PC-3 (cell line): ENCODE measurements at places on chromosomes 7 and 10.

DNA sequence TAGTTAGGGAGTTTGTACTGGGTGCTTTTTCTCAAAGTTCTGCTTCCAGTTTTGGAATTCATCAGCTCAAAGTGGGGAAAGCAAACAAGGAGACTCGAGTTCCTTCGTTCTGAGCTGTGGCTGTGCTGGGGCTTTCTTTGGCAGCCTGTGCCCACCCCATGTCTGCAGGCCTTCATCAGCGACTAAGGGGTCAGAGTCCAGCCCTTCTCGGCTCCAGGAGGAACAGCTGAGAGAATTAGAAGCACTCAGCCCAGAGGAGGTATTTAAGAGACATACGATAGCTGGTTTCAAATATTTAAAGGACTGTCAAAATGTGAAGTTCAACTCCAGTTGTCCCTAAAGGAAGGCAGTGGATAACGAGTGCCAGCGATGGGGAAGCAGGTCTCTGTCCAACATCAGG lies 41.3 kb downstream of the SH3PXD2A start:
- H3K4me3 ChIP-seq = no peak overlapping the region
- no peak overlapping the region for H3K27ac ChIP-seq
- H3K27me3 ChIP-seq = no peaks in the 10 kb centered on the region
- no peak for DNase-seq
- no peaks in the 10 kb centered on the region; the same call in 1 of the 2 replicates for H3K4me1 ChIP-seq
- H3K36me3 ChIP-seq = no peaks in the 10 kb centered on the region

GRCh38 chr7:68828575-68828974 lies 769.7 kb upstream of the AUTS2 start:
- H3K27ac ChIP-seq = no peak overlapping the region
- H3K27me3 ChIP-seq = no peaks in the 10 kb centered on the region
- H3K4me1 ChIP-seq = no peaks in the 10 kb centered on the region
- H3K4me3 ChIP-seq = no peak overlapping the region
- DNase-seq = no peak

- no peak for DNase-seq
- no peak overlapping the region for H3K27ac ChIP-seq
- peaks cover 11% of the 10 kb centered on the region; the same call in 1 of the 2 replicates for H3K27me3 ChIP-seq
- H3K4me3 ChIP-seq = no peak overlapping the region
- no peaks in the 10 kb centered on the region for H3K36me3 ChIP-seq
- no peaks in the 10 kb centered on the region for H3K4me1 ChIP-seq
Observed at GRCh38 chr7:128924707-128925588, 12.8 kb upstream of the IRF5 start.

- no peak overlapping the region for H3K4me3 ChIP-seq
- H3K27ac ChIP-seq = no peak overlapping the region
- H3K27me3 ChIP-seq = no peaks in the 10 kb centered on the region
- no peaks in the 10 kb centered on the region; the same call in 1 of the 2 replicates for H3K36me3 ChIP-seq
- H3K4me1 ChIP-seq = no peaks in the 10 kb centered on the region
Observed at GRCh38 chr10:16779384-16779915, 37.8 kb downstream of the RSU1 start.

GRCh38 chr7:15335390-15335789 lies 226.4 kb downstream of the AGMO start:
- DNase-seq = no peak
- H3K27ac ChIP-seq = no peak overlapping the region
- no peak overlapping the region for H3K4me3 ChIP-seq
- no peaks in the 10 kb centered on the region for H3K4me1 ChIP-seq
- H3K36me3 ChIP-seq = no peaks in the 10 kb centered on the region
- no peaks in the 10 kb centered on the region for H3K27me3 ChIP-seq

DNA sequence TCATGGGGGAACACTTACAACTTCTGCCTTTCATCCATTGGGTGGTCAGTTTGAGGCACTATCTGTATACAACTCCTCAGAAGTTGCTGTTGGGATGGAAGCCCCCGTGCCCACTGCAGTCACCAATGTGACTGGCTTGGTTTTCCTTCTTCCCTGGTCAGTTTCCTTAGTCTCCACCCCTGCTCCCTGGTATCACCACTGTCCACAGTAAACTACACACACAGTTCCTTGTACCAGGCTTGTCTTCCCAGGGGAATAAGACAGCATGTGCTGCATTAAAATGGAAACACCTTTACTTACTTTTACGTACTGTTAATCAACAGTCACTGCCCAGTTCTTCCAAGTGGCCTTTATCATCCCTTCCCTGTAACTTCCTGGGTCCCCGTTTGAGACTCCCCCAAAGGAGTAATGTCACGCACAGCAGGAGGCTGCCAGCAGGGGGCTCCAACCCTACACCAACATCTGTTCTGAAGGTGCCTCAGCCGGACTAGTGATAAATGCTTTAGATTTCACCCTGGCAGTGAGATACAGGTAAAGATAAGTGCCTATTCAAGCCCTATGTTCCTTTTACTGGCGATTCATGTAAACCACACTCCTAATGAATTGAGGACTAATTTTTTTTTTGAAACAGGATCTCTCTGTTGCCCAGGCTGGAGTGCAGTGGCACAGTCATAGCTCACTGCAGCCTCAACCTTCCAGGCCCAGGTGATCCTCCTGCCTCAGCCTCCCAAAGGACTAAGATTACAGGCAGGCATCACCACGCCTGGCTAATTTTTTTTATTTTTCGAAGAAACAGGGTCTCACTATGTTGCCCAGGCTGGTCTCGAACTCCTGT lies 45.3 kb upstream of the PIK3AP1 start:
- H3K27ac ChIP-seq = no peak overlapping the region
- peak; percentile 66 for DNase-seq

- DNase-seq = no peak
- no peak overlapping the region for H3K4me3 ChIP-seq
- H3K4me1 ChIP-seq = no peaks in the 10 kb centered on the region
- H3K27me3 ChIP-seq = peaks cover 26% of the 10 kb centered on the region
- H3K27ac ChIP-seq = no peak overlapping the region
- H3K36me3 ChIP-seq = no peaks in the 10 kb centered on the region
Observed at GRCh38 chr10:75613685-75614504, 182.5 kb downstream of the LRMDA start.

DNA sequence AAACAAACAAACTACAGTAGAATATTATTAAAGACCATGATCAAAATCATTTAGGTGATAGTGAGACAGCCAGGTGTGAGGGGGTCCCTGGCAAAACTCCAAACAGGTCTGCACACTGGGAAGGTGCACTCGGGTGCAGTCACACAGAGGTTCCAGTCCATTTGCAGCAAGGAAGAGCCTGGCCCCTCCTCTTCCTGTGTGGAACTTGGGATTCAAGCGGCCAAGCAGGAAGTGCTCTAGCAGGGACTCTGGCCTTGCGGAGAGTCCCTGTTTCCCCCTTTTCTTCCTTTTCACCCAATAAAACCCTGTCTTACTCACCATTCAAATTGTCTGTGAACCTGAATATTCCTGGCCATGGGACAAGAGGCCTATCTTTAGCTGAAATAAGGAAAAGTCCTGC lies 181.8 kb downstream of the LRRTM3 start:
- no peaks in the 10 kb centered on the region for H3K36me3 ChIP-seq
- no peaks in the 10 kb centered on the region for H3K4me1 ChIP-seq
- no peak overlapping the region for H3K27ac ChIP-seq

DNA sequence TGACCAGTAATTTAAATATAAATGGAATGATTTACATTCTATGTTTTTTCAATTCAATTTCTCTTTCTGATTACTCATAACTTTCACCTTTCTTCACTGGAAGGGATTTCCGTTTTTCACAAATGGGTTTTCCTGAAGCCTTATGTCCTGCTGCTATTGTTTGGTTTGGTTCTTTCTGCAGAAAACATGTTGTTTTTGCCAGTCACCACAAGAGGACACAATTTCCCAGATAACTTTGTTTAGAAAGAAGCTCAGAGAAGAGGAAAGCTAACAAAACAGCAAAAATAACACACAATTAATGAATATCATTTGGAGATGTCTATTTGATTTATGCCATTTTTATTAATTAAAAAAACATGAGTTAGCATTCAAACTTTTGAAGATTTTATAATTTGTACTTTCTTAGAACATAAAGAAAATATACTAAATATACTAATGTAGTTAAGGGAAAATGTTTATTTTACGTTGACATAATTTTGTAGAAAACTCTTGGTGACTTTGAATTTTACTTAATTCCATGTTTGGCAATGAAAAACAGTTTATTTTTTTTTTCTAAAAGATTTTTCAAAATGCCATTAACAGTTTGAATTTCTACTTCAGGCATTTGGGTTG lies 4.6 kb upstream of the TWIST1 start:
- H3K27me3 ChIP-seq = no peaks in the 10 kb centered on the region
- no peak overlapping the region for H3K27ac ChIP-seq
- no peaks in the 10 kb centered on the region for H3K4me1 ChIP-seq
- H3K4me3 ChIP-seq = no peak overlapping the region

- H3K36me3 ChIP-seq = no peaks in the 10 kb centered on the region
- no peaks in the 10 kb centered on the region for H3K27me3 ChIP-seq
- H3K27ac ChIP-seq = no peak overlapping the region
Observed at GRCh38 chr10:122640921-122641320, 58.7 kb downstream of the C10orf120 start.

GRCh38 chr7:149220534-149220933 lies 18.9 kb upstream of the ZNF212 start:
- peak; percentile 53 for DNase-seq
- H3K27ac ChIP-seq = peak overlapping the region; percentile 26; the same call in 1 of the 2 replicates
- no peak overlapping the region for H3K4me3 ChIP-seq
- no peaks in the 10 kb centered on the region for H3K27me3 ChIP-seq
- 0 out of 2 replicates have a peak, but pooled peaks cover 4% of the 10 kb centered on the region for H3K4me1 ChIP-seq
- peaks cover 29% of the 10 kb centered on the region for H3K36me3 ChIP-seq

GRCh38 chr7:24466168-24466768 lies 107.0 kb upstream of the PALS2 start:
- H3K27me3 ChIP-seq = peaks cover 26% of the 10 kb centered on the region
- no peak overlapping the region for H3K4me3 ChIP-seq
- no peaks in the 10 kb centered on the region for H3K4me1 ChIP-seq

GRCh38 chr7:127897704-127898454 lies 133.4 kb downstream of the LRRC4 start:
- H3K4me1 ChIP-seq = peaks cover 11% of the 10 kb centered on the region
- H3K36me3 ChIP-seq = peaks cover 4% of the 10 kb centered on the region; the same call in 1 of the 2 replicates
- no peak overlapping the region for H3K4me3 ChIP-seq
- DNase-seq = peak; percentile 12

DNA sequence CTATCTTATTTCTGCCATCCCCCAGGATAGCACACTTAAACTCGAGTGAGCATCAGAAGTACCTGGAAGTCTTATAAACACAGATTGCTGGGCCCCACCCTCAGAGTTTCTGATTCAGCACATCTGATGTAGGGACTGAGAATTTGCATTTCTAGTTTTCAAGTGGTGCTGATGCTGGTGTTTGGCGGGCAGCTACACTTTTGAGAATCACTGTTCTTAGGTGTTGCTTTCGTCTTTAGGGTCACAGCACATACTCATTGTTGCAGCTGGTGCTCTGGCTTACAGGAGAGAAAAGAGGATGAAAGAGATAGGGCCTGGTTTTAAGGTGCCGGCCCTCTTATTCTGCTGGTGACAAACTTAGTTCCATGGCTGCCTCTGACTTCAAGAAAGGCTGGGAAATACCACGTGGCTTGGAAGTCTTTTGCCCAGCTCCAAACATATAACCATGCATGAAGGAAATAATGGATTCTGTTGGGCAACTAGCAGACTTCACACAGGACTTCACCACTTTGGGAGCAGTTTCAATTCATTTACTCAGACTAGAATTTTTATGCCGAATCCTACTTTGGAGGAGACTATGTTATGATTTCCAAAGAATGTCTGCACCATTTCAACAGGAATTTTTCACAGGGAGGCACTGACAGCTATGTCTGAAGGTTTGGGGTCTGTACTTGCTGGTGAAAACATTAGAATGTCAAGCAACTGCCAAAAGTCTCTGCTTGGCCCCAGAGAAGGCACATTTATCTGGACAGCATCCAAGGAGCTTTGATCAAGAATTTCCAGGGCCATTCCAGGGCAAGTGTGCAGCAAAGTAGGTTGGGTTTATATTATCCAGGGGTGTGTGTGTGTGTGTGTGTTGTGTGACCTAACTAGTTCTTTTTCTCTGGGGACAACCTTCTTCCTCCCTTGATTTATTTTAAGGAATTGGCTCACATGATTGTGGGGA lies 6.9 kb upstream of the MINDY4 start:
- no peak for DNase-seq
- H3K27ac ChIP-seq = no peak overlapping the region
- no peaks in the 10 kb centered on the region for H3K4me1 ChIP-seq
- no peaks in the 10 kb centered on the region for H3K36me3 ChIP-seq

DNA sequence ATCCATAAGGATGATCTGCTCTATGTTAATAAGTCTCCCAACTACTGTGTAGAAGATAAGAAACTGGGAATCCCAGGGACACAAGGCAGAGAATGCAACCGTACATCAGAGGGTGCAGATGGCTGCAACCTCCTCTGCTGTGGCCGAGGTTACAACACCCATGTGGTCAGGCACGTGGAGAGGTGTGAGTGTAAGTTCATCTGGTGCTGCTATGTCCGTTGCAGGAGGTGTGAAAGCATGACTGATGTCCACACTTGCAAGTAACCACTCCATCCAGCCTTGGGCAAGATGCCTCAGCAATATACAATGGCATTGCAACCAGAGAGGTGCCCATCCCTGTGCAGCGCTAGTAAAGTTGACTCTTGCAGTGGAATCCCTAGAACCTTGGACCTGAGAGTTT lies 10.3 kb downstream of the WNT16 start:
- H3K36me3 ChIP-seq = no peaks in the 10 kb centered on the region
- no peaks in the 10 kb centered on the region for H3K4me1 ChIP-seq
- no peak overlapping the region for H3K27ac ChIP-seq
- no peak for DNase-seq
- peaks cover 30% of the 10 kb centered on the region for H3K27me3 ChIP-seq

GRCh38 chr10:33115738-33116719 lies 158.0 kb upstream of the ITGB1 start:
- no peaks in the 10 kb centered on the region for H3K27me3 ChIP-seq
- peak overlapping the region; percentile 59 for H3K27ac ChIP-seq
- H3K36me3 ChIP-seq = no peaks in the 10 kb centered on the region
- peak; percentile 85 for DNase-seq
- no peak overlapping the region for H3K4me3 ChIP-seq
- peaks cover 39% of the 10 kb centered on the region for H3K4me1 ChIP-seq

GRCh38 chr10:80415734-80416478 lies 7.6 kb downstream of the PRXL2A start:
- no peaks in the 10 kb centered on the region for H3K36me3 ChIP-seq
- no peak overlapping the region for H3K4me3 ChIP-seq
- H3K27ac ChIP-seq = no peak overlapping the region
- no peak for DNase-seq
- no peaks in the 10 kb centered on the region for H3K27me3 ChIP-seq

DNA sequence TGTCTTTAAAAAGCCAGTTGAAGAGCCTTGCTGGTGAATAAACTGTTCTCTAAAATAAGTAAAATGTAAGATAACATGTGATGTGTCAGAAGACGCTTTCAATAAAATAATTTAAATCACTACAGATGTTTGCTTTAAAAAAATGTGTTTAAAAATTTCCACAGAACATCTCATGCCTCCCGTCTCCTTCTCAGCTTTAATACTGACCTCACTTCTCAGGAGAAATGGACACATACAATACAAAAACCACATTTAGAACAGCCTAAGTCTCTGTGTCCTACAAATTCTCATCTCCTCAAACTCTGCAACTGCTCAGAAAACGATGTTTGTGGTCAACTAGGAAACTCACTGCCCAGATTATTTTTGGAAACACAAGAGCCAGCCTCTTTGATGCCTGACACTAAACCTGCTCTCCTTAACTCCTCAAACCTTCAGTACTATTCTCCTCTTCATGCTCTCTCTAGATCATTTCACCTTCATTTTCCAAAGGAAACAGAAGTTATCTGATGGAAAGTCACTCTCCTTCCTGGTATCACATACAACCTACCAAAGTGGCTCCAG lies 120.3 kb downstream of the ZNF438 start:
- DNase-seq = no peak
- H3K4me1 ChIP-seq = no peaks in the 10 kb centered on the region
- no peak overlapping the region for H3K27ac ChIP-seq
